A549 treated with Mapracorat at 1 μM for 4 hours (cell line): ENCODE measurements at places on chromosomes 11 and 22. TPM values are rescaled to one million over a fixed set of nuclear protein-coding genes. Genes with fewer than 3 reads are reported as not detected.

Gene TNNT3
- 0.24 TPM in 1 of 5 replicates, not detected in the others for total RNA-seq

Gene POGLUT3
- total RNA-seq, result 9.2 to 11.4 TPM (median 11.3 TPM) in 5 replicates

Gene SAA2
- total RNA-seq, result 0.26 TPM in 1 of 5 replicates, not detected in the others

Gene MYOD1
- total RNA-seq, result not detected in 5 replicates

Gene OSM
- 0.12 TPM in 1 of 5 replicates, not detected in the others for total RNA-seq

Gene KRTAP5-2
- not detected in 5 replicates for total RNA-seq

Gene NPAS4
- total RNA-seq, result not detected in 5 replicates
